NCI-H82 (cell line): ENCODE measurements at places on chromosomes 6 and 20.

GRCh38 chr20:45783656-45784294 lies 7.9 kb downstream of the WFDC3 start:
- DNase-seq, result no peak

DNA sequence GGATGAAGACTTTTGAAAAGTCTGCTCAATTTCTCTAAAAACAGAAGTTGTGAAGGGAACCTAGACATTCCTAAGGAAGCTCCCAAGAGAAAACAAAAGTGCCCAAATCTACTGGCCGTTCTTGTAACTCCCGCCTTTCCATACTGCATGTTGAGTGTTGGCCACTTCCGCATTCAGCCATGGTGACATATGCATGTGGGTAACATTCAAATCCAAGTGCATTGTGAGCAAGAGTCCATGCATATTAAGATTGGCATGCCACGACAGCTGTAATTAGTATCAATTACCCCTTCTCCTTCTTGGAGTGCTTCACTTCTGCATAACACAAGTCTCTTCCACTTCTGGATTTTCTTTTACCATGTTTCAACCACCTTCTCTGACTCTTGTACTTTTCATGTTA lies 8.4 kb downstream of the SLC35D3 start:
- no peak for DNase-seq

- no peak for DNase-seq
Observed at GRCh38 chr6:38483526-38483925, 156.2 kb downstream of the BTBD9 start.

GRCh38 chr6:26230351-26230750 lies 134.6 kb upstream of the BTN3A2 start:
- no peak for DNase-seq

DNA sequence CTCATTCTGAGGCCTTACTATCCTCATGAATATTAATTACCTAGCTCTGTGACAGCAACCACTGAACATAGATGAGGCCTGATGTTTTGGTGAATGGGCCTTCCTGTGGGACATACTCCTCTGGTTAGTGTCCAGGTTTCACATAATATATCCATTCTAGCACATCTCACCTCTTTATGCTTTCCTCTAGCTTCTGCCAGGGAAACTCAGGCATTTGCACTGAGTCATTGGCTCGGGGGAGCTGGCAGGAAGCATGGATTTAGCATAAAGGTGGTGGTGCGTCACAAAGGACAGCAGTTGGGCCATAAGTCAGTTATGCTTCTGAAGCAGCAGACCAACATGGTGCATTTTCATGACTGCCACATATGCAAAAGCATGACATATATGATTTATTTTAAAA lies 37.5 kb upstream of the TMEM170B start:
- no peak for DNase-seq

- DNase-seq, result no peak
Observed at GRCh38 chr20:48678421-48678820, 149.4 kb downstream of the PREX1 start.

DNA sequence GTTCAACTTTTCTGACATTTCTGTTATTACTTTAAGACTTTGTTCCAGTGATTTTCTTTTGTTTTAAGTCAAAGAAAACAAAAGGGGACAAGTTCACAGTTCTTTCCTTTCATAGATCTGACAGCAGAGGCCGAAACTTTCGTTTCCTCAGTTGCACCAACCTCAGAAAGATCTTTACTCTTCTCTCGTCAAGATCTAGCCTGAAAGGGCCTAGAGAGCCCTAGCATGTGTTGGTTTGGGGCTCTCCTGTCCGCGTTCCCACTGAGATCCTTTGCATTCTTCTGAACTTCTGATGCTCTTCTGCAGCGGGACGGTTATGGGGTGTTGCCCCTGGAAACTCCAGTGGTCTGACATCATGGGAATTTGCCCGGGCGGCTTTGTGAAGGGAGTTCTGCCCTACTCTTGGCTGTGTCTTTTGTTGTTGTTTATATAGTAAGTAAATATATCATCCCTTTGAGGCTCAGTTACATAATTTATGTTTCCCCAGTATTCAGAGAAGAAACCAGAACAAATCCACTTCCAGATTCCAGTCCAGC lies 129.1 kb downstream of the SASH1 start:
- DNase-seq, result no peak

- DNase-seq, result peak; percentile 81
Observed at GRCh38 chr6:753486-753885, 60.5 kb upstream of the EXOC2 start.

GRCh38 chr20:43185901-43186300 lies 3.8 kb downstream of the PTPRT start:
- no peak for DNase-seq

DNA sequence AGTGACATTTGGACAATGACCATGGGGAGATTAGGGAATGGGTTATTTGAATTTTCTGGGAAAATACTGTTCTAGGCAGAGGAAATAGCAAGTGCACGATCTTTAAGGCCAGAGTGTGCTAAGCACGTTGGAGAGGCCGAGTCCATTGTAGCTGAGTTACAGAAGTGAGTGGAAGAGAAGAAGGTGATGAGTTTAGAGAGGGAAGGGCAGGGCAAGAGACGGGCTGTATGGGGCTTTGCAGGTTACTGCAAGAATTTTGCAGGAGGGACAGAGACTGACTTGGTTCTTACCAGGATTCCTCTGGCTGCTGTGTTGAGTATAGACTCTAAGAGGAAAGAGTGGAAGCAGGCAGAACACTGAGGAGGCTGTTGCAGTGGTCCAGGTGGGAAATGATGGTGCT lies 1.1 kb upstream of the NCOA3 start:
- peak; percentile 34 for DNase-seq

DNA sequence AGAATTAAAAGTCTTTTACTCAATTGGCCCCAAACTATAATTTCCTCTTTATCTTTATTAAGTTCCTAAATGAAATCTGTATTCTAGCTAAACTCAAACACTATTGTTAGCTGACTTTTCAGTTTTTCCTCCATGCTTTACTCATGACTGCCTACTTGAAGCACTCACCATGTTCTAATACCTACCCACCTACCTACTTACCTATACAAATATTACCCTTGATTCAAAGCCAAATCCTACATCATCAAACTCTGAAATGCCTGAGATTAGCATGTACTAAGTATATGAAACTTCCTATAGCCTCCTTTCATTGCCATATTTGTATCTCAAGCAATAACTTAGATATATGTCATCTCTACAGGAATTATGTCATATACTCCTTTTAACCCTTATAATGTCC lies 259.7 kb downstream of the HDGFL1 start:
- no peak for DNase-seq

DNA sequence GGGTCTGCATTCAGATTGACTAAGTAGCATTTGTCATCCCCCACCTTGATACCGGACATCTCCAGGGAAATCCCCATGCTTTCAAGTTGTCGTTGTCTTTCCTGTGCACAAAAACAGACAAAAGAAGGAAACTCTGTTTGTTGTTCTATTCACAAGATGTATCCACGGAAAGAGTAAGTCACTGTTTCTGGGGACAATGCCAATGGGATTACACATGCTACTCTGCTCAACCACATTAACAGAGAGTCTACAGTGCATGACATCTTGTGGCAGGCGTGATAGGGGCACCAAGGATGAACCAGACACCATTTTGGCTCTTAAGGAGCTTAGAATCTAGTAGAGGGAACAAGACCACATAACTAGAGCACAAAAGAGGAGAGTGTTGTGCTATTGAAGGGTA lies 124.4 kb upstream of the NUP153 start:
- DNase-seq, result no peak

- DNase-seq, result no peak
Observed at GRCh38 chr6:56148488-56149186, 98.7 kb downstream of the COL21A1 start.

DNA sequence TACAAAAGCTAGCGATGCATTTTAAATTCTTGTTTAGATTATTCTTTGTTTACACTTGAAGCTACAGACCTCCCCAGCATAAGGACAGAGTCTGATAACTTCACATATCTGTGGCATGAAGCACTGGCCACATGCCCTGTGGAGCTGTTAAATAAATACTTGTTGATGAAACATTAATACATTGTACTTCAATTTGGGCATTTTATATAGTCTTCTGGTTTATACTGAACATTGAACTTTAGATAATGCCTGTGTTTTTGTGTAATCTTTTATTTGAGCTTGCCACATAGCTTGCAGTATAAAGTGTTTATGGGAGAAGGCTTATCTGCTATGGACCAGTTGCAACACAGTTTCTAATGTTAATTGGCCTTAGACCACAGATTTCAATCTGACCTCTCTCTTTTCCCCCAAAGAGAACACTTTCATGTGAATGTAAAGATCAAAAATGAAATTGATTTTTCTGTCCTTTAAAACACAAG lies 48.2 kb downstream of the FRK start:
- no peak for DNase-seq

DNA sequence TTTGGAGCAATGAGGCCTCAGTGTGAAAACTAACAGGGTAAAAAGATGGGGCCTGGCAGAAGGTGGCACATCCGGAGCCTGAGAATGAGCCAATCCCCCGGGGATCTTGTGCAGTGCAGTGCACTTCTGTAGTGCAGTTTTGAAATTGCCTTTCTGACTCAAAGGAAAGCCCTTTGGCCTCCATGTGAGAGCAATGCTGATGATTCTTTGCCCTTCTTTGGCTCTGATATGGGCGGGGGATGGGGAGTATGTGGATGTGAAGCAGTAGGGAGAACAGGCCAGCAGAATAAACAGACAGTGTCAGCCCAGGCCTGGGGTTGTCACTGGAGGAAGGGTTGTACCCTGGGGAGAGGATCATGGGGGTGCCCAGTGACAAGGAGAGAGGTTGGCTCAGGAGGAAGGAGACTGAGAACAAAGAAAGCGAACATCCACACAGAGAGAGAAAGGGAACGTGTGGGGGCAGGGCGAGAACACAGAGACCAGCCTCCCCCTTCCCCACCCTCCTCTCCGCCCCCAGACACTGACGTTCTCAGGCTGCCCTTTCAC lies 351.2 kb downstream of the CDC5L start:
- no peak for DNase-seq

DNA sequence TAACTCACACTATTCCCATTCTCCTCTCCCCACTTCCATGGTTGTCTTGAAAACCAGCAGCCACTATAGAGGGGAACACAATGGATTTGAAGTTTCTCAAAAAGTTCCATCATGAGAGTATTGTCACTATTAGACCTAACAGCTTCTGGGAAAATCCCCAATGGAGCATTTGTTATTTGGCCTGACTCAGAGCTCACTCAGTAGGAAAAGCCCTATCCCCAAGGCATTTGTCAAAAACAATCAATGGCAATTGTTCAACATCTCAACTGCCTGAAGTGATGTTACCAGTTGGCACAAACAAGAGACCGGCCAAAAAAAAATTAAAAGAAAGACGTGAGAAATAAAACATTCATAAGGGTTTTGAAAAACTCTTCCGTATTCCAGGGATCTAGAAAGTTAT lies 98.8 kb downstream of the MYLK4 start:
- DNase-seq, result no peak

- DNase-seq, result peak; percentile 29
Observed at GRCh38 chr6:49410564-49410963, 52.5 kb downstream of the MMUT start.

GRCh38 chr20:32386091-32386490 lies 28.0 kb downstream of the ASXL1 start:
- DNase-seq, result no peak

- no peak for DNase-seq
Observed at GRCh38 chr6:14876778-14877613, 368.9 kb upstream of the JARID2 start.

- peak; percentile 49 for DNase-seq
Observed at GRCh38 chr6:44925100-44925739, 402.9 kb upstream of the RUNX2 start.

GRCh38 chr20:47360297-47361056 lies 4.0 kb upstream of the ZMYND8 start:
- peak; percentile 88 for DNase-seq

DNA sequence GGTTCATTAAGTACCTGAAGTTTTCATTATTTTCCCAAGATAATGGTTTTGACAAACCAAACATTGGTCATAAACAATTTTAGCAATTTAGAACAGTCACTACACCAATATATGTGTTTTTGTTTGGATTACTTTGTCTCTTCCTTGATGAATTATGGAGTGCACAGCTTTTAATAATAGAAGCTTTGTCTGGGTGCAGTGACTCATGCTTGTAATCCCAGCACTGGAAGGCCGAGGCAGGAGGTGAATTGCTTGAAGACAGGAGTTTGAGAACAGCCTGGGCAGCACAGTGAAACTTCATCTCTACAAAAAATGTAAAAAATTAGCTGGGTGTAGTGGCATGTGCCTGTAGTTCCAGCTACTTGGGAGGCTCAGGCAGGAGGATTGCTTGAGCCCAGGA lies 89.4 kb upstream of the ANKEF1 start:
- DNase-seq, result no peak

GRCh38 chr20:10474606-10475184 lies 39.6 kb downstream of the SLX4IP start:
- peak; percentile 16 for DNase-seq

DNA sequence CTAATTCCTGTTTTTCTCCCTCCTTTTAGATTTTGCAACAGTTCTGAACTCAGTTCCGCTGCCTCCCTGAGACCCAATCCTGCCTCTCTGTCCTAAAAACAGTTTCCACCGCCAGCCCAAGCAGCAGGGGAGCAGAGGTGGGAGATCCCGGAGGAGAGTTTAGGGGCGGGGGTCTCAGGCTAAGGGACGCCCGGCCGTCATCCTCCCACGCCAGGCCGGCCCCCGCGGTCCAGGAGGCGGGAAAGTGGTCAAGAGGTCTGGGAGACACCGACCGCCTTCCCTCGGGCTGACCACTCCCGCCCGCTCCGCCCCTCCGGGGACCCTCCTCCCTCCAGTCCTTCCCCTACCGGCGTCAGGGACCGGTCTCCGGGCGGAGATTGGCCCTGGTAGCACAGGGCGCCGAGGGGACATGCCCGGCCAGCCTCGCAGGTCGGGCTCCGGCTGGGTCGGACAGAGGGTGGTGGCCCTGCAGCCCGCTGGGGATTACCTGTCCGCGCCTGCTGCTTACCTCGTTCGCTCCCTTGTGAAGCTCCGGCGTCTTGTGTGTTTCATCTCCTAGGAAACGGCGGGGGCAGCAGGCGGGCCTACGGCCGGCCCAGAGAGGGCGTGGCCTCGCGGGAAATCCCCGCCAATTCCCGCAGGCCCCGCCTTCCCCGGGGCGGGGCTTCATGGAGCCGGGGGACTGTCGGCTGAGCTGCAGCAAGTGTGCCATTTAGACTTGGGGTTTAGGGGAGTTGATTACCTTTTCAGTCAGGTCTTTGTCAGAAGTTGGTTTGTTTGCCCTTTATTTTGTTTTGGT lies at the start of gene MAK:
Gene MAK (minus strand): TSS at position 545 of the 799 bp plus-strand sequence. CDS start 7,891 bp downstream, outside the sequence.
- DNase-seq, result peak; percentile 98

DNA sequence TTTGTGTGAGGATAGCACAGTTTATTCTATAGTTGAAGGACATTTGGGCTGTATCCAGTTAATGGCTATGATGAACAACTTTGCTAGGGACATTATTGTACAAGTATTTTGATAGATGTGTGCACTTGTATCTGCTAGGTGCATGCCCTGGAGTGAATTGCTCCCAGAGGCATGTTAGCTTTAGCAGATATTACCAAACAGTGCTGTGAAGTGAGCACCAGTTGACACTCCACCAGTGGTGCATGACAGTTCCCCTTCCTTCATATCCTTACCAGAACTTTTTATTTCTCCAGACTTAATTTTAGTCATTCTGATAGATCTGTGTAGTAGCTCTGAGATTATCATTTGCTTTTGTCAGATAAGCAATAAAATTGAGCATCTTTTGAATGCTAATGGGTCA lies 48.9 kb upstream of the ENPP5 start:
- no peak for DNase-seq

- no peak for DNase-seq
Observed at GRCh38 chr6:144131248-144131709, 19.0 kb upstream of the STX11 start.

GRCh38 chr6:161284653-161285052 lies 10.8 kb upstream of the AGPAT4 start:
- DNase-seq, result no peak
